ENCODE measurements at places on chromosomes 2 and 18.

DNA sequence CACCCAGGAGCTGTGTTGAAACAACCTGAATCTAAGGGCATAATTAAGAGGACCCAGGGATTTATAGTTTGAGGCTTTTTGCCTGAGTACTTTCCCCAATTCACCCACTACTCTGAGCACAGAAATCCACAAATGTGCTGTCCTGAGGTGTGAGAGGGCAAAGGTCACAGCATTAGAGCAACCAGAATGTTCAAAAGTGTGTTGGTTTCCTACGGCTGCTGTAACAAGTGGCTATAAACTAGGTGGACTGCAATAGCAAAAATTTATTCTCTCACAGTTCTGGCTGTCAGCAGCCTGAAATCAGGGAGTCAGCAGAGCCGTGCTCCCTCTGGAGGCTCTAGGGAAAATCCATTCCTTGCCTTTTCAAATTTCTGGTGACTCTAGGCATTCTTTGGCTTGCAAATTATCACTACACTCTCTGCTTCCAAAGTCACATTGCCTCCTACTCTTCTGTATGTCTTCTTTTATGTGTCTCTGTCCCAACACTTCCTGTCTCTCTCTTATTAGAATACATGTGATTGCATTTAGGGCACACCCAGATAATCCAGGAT, 91.4 kb upstream of the TACR1 start:
- DNase-seq, result no peak

GRCh38 chr2:105127289-105127915, 89.5 kb downstream of the MRPS9 start:
- no peak for DNase-seq

GRCh38 chr2:237470914-237471313, 16.1 kb upstream of the MLPH start:
- DNase-seq, result no peak

DNA sequence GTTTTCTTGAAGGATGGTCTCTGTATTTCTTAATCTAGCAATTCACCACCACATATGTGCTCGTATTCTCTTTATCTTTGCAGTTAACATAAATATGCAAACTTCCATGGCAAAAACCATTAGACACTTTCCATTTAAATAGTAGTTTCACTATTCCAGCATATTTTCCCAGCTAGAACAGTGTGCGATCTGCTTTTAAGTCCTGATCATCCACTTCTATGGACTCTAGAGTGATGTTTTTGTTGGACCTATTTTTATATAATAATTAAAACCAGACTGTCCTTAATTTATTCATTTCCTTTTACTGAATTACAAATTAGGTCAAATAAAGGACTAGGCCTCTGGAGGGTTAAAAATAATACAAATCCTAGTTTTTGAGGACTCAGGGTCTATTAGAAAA, 418.4 kb upstream of the TRIB2 start:
- DNase-seq, result peak; percentile 9

DNA sequence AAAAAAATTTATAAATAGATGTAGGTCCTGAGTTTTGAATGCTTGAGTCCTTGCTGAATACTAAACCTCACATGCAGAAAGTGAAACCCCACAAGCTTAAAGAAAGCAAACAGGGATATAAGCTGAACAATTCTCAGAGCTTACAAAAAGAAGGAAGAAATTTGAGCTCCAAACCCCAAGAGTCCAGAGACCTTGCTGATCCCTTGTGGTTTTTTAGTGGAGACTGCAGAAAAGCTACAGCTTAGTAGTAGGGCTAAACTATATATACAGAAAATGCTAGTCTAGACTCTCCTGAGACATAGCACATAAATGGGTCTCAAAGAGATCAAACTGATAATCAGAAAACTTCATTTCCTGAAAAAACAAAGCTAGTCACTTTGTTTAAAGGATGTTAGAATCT, 1548.1 kb upstream of the ZEB2 start:
- DNase-seq, result no peak

GRCh38 chr2:217166241-217166850, 306.5 kb upstream of the TNP1 start:
- DNase-seq, result no peak

- peak; percentile 97 for DNase-seq
Measured at GRCh38 chr2:67650291-67651133, 253.4 kb downstream of the ETAA1 start.

- DNase-seq, result no peak
Measured at GRCh38 chr2:8403876-8404275, 278.0 kb upstream of the ID2 start.

DNA sequence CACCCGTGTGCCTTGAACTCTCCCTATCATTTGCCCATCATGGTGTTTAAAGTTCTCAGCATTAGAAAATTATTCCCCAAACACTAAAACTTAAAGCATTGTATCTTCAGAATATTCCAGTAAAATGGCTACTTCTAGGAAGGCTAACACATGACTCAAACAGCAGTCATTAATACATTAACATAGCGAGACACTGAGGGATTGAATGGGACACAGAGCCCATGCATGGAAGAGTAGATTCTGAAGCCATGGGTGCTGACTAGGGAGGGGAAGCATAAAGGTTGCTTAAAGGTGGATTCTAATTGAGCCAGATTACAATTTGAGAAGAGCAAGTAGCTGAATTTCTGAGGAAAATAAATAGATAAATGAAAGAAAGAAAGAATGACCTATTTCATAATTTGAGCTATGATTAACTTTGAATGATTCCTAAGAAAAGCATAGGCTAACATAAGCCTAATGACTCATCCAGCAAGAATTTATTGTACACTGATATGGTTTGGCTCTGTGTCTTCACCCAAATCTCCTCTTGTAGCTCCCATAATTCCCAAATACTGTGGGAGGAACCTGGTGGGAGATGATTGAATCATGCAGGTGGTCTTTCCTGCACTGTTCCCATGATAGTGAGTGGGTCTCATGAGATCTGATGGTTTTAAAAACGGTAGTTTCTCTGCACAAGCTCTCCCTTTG, 79.8 kb upstream of the PIK3C3 start:
- no peak for DNase-seq

- DNase-seq, result no peak
Measured at GRCh38 chr2:149076863-149077412, 38.4 kb downstream of the LYPD6B start.

GRCh38 chr2:105972246-105972645, 221.9 kb downstream of the UXS1 start:
- DNase-seq, result no peak

GRCh38 chr2:107027205-107027604, 141.2 kb upstream of the ST6GAL2 start:
- DNase-seq, result no peak

GRCh38 chr2:160431441-160431840, 62.2 kb downstream of the RBMS1 start:
- DNase-seq, result no peak

DNA sequence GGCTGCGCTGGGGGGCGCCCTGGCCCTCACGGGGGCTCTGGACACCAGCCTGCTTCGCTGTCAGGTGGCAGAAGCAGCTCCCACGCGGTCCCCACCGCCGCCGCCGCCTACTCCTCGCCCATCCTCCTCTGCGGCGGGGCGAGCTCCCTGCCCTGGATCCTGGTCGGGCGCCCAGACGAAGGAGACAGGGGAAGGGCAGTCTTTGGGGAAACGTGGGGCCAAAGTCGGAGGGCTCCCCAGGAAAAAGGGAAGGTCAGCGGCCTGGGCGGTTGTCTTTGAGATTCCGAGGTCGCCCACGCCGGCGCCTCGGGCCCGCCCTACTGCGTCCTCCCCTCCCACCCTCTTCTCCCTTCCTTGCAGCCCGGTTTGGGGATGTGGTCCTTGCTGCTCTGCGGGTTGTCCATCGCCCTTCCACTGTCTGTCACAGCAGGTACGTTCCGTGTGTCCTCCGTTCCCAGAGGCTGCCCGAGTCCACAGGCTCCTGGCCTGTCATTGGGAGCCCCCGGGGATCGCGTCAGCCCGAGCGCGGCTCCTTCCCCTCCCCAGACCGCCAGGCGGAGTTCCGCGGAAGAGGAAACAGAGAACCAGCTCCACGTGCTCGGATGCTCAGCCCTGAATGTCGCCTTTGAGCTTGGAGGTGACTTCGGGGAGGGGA, 800 bp downstream of the IL1RL2 start:
- DNase-seq, result peak; percentile 17

DNA sequence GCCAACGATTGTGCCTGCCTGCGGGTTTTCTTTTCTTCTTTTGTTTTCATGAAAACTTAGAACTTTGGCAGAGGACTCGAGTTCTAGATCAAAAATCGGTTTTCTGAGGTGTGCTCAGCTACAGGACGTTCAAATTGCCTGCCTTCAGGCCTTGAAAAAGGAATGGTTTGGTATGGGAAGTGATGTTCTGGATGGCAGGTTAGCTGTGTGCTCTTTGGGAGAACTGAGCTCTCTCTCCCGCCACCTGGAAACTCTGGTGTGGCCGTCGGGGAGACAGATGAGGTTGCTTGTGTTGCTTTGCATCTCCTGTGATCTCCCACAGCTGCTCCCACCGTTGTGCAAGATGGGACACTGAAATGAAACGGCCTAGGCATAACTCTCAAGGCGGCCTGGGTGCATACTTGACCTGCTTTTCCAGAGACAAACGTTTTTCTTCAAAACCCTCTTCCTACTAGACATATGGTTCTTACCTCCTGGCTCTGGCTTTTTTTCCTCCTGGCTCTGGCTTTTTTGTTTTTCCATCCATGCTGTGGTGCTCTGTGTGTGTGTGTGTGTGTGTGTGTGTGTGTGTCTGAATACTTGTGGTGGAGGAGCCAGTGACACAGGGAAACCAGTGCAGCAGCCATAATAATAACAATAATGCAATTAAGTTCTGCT, 2.0 kb downstream of the FMNL2 start:
- peak; percentile 32 for DNase-seq

DNA sequence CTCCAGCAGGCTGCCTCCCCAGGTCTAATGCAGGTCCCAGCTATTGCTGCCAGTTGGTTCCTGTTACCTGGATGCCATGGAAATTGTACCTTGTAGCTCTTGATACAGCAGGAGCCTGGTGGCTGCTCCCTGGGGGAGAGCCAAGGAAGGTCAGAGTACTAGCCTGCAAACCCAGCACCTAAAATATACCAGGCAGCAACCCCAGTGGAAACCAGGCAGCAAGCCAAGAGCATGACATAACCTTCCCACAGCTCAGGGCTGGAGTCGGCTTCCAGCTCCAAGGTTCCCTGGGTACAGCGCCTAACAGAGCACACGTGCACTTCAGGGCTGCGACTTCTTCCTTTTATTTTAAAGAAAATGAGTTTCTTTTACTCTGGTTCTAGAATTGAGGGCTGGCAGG, 30.3 kb downstream of the TNP1 start:
- peak; percentile 24 for DNase-seq

GRCh38 chr2:23231865-23232264, 153.1 kb upstream of the KLHL29 start:
- DNase-seq, result no peak

DNA sequence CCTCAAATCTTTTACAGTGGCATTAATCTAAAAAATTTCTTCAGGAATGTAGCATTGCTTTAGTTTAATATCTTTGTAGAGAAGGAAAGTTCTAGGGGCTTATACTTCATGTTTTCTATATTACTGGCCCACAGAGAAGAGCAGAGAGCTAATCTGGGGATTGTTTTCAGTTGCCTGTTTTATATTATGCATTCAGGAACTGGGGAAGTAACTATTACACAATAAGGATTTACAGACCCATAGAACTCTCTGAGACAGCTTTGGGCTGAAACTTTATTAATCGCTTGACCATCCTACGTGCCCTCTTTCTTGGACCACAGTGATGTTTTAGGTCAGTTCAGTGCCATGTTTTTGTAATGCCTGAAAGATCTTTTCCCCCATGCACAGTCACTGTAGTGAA, 29.9 kb downstream of the BIRC6 start:
- DNase-seq, result no peak

Data from skin of body (tissue), 3 donors.